ENCODE measurements at places on chromosomes 5 and 9. TPM values are rescaled to one million over a fixed set of nuclear protein-coding genes. Genes with fewer than 3 reads are reported as not detected.

FAM169A gene
- 6.0 TPM for total RNA-seq

BNC2 gene
- total RNA-seq: 4.1 TPM

OTULINL gene
- 14.1 TPM for total RNA-seq

CTXN3 gene
- not detected for total RNA-seq

BTNL8 gene
- total RNA-seq: not detected

SPINK13 gene
- total RNA-seq: 0.27 TPM

PAEP gene
- 0.45 TPM for total RNA-seq

COL15A1 gene
- total RNA-seq: 0.55 TPM

TRUB2 gene
- total RNA-seq: 49.8 TPM

IFNE gene
- 1.8 TPM for total RNA-seq

CDH6 gene
- total RNA-seq: 0.09 TPM

SPATA31D4 gene
- not detected for total RNA-seq

RLN2 gene
- total RNA-seq: 0.52 TPM

ARL14EPL gene
- total RNA-seq: 0.19 TPM

SLC4A9 gene
- total RNA-seq: not detected

SHC3 gene
- total RNA-seq: 0.34 TPM

FGFR4 gene
- total RNA-seq: 25.5 TPM

MARCOL gene
- total RNA-seq: not detected

ABCA1 gene
- 3.4 TPM for total RNA-seq

IFNB1 gene
- not detected for total RNA-seq

ZNF622 gene
- 63.7 TPM for total RNA-seq

HTR1A gene
- total RNA-seq: not detected

GABRA1 gene
- total RNA-seq: not detected

CERCAM gene
- total RNA-seq: 36.9 TPM

CCNO gene
- 7.4 TPM for total RNA-seq

HMGXB3 gene
- 34.6 TPM for total RNA-seq

IFNA2 gene
- not detected for total RNA-seq
